ENCODE measurements at places on chromosomes 12 and 14.

DNA sequence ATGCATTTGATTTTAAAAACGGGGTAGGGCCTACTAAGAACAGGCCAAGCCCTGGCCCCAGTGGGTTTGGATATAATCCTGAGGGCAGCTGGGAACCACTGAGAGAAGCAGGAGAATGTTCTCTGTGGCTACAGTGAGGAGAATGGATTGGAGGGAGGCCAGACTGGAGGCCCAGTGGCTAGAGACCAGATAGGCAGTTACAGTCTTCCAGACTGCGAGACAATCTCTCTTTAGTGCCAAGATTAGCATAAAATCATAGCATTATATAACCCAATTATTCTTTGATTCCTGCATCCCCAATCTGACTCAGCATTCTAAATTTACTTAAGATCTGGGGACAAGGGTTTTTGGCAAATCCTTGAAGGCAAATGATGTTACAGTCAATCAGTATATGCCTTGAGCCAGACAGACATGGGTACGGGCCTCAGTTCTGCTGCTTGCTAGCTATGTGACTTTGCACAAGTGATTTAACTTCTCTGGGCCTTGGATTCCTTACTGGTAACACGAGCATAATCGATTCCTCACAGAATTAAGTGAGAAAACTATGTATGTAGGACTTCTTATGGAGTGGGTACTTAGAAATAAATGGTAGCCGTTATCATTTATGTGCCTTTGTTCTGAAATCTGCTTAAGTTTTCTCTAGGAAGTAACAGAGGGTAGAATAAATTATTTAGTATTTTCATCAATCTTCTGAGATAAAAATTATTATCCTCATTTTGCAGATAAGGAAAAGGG, 18.3 kb downstream of the NINJ2 start:
- H3K27ac ChIP-seq, result no peak overlapping the region
- no peak overlapping the region for H3K4me3 ChIP-seq
- peaks cover 10% of the 10 kb centered on the region for H3K27me3 ChIP-seq
- H3K36me3 ChIP-seq, result no peaks in the 10 kb centered on the region

DNA sequence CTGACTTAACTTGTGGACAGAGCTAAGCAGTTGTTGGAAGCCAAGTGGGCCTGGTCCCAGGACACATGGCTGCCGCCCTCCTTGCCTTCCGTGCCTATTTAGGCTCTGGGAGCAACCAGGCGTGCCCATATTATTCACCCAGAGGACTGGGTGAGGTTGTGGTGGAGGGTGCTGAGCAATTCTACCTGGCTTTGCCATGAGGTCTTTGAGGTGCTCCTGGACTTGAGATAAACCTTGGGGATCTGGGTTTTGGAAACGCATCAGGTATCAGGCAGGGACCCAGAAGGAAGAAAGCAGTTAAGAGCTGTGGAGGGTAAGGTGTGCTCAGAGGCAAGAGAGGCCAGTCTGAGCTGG, 60.1 kb downstream of the EMP1 start:
- no peaks in the 10 kb centered on the region for H3K27me3 ChIP-seq
- no peak overlapping the region for H3K4me3 ChIP-seq
- peaks cover 27% of the 10 kb centered on the region for H3K4me1 ChIP-seq
- no peak overlapping the region for H3K27ac ChIP-seq
- DNase-seq, result no peak

GRCh38 chr12:27673101-27673718, 23.0 kb upstream of the REP15 start:
- no peak overlapping the region for H3K27ac ChIP-seq
- DNase-seq, result no peak
- H3K27me3 ChIP-seq, result no peaks in the 10 kb centered on the region
- no peaks in the 10 kb centered on the region for H3K36me3 ChIP-seq
- H3K4me3 ChIP-seq, result no peak overlapping the region

DNA sequence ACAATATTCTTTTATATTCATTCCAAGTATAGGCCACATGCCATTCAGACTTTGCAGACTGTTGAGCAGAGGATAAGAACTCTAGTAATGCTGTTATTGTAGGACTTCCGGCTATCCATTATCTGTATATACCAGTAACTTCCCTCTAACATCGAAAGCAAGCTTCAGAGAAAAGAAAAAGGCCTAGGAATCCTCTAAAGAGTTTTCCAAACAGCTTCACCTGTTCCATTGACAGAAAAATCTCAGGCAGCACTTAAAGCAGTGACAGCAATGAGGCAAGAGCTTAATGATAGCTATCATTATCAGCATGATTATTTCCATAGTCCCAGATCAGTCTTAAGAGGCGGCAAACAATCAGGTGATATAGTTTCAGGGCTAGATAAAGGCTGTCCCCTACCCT, 1.8 kb downstream of the CPNE8 start:
- H3K4me1 ChIP-seq, result peaks cover 11% of the 10 kb centered on the region
- no peak overlapping the region for H3K27ac ChIP-seq
- H3K36me3 ChIP-seq, result no peaks in the 10 kb centered on the region
- H3K27me3 ChIP-seq, result no peaks in the 10 kb centered on the region

GRCh38 chr12:46373301-46374296, 1.0 kb upstream of the SLC38A2 start:
- H3K4me3 ChIP-seq, result peak overlapping the region; percentile 76
- H3K27ac ChIP-seq, result no peak overlapping the region
- peak; percentile 80 for DNase-seq
- H3K27me3 ChIP-seq, result peaks cover 9% of the 10 kb centered on the region

DNA sequence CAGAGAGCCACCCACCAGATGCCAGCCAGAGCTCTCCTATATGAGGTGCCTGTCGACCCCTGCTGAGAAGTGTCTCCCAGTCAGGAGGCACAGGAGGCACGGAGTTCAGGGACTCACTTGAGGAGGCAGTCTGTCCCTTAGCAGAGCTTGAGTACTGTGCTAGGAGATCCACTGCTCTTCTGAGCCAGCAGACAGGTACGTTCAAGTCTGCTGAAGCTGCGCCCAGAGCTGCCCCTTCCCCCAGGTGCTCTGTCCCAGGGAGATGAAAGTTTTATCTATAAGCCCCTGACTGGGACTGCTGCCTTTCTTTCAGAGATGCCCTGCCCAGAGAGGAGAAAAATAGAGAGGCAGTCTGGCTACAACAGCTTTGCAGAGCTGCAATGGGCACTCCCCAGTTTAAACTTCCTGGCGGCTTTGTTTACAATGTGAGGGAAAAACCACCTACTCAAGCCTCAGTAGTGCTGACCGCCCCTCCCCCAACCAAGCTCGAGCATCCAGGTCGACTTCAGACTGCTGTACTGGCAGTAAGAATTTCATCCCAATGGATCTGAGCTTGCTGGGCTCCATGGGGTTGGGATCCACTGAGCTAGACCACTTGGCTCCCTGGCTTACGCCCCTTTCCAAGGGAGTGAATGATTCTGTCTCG, 146.7 kb upstream of the USP15 start:
- no peak overlapping the region for H3K27ac ChIP-seq
- no peak overlapping the region for H3K4me3 ChIP-seq
- DNase-seq, result no peak
- H3K36me3 ChIP-seq, result no peaks in the 10 kb centered on the region
- H3K27me3 ChIP-seq, result no peaks in the 10 kb centered on the region
- H3K4me1 ChIP-seq, result peaks cover 3% of the 10 kb centered on the region

DNA sequence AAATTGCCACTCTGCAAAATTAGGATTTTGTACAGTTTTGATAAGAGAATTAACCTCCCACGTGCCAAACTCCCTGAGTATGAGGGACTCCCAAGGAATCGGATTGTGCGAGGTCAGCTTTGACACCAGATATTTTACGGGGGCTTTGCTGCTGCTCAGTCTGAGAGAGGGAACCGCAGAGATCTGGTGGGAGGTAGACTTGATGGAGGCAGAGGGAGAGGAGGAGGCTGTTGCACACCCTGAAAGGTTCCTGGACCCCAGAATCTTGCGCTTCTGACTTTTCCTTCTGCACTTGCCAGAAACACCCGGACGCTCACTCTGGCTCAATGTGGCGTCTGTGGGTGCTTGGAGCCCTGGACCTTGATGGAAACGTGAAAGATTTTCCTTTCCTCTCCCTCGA, 83.9 kb downstream of the PAPOLA start:
- no peaks in the 10 kb centered on the region for H3K27me3 ChIP-seq
- no peak overlapping the region for H3K27ac ChIP-seq
- no peaks in the 10 kb centered on the region for H3K36me3 ChIP-seq
- no peak overlapping the region for H3K4me3 ChIP-seq
- H3K4me1 ChIP-seq, result peaks cover 6% of the 10 kb centered on the region
- DNase-seq, result no peak

GRCh38 chr12:45725631-45726602, 3.6 kb upstream of the ARID2 start:
- no peaks in the 10 kb centered on the region for H3K27me3 ChIP-seq
- H3K4me3 ChIP-seq, result peak overlapping the region; percentile 88
- peaks cover 24% of the 10 kb centered on the region for H3K4me1 ChIP-seq
- no peak overlapping the region for H3K27ac ChIP-seq
- peak; percentile 49 for DNase-seq
- peaks cover 4% of the 10 kb centered on the region for H3K36me3 ChIP-seq

DNA sequence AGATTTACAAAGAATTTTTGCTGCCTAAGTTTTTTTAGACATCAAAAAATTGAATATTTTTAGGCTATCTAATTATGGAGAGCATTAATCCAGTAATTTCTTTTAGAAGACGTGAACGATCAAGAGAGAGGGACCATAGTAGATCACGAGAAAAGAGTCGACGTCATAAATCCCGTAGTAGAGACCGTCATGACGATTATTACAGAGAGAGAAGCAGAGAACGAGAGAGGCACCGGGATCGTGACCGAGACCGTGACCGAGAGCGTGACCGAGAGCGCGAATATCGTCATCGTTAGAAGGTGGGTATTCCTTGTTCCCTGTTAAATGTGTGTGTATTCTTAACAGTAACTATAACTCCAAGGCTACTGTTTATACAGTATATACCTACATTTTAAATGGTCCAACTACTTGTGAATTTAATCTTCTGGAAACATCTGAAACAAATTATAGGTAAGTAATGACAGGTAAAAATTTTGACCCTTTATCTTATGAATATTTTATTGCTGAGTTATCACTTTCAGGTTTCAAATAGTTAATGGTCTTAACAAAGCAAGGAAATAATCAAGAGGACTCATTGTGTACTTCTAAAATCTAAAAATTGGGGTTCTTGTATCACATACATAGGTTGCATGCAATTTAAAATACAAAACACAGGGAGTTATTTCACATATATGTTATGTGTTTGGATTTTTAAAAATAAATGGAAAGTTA, 23.1 kb downstream of the CPSF6 start:
- no peak overlapping the region for H3K27ac ChIP-seq
- H3K36me3 ChIP-seq, result peaks cover 79% of the 10 kb centered on the region
- no peak for DNase-seq
- no peak overlapping the region for H3K4me3 ChIP-seq
- no peaks in the 10 kb centered on the region for H3K27me3 ChIP-seq
- no peaks in the 10 kb centered on the region for H3K4me1 ChIP-seq
